Activated naive CD4-positive, alpha-beta T cell (primary cell): ENCODE measurements at places on chromosomes 6 and 20.

DNA sequence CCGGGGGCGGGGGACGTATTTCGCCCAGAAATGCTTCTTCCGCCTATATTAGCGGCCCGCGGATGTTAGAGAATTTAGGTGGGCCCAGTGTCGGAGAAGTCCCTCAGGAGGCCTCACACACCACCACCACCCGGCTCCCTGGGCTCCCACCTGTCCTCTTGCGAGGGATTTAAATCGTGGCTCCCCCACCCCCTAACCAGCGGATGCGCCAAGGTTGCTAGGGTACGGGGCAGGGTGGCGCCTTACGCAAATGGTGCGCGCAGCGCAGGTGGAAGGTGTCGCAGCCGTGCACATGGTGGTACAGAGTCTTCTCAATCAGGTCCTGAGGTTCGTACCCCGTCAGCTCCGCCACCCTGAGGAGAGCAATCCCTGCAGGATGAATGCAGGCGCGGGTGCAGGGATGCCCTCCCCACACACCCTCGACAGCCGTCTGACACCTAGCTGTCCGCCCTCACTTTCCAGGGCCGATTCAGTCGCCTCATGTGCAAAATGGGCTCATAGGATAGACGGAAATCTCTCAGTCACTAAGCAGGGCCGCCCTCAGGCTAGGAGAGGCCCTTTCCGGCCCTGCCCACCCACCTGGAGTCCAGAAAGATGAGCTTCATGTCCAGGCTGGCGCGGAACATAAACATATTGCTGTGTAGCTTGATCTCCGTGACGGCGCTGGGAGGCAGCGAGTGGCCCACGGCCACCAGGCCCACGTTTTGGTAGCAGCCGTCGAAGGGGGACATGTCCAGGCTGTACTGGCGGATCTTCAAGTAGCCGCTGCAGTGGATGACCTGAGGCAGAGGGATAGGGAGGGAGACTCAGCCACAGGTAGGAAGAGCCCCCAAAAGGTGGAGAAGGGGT is 16.6 kb downstream of the SIM1 start:
- DNase-seq, result no peak

- no peak for DNase-seq
These were observed 118.6 kb upstream of the ADGRF1 start for GRCh38 chr6:47160702-47161101.

- DNase-seq, result no peak
These were observed 21.5 kb downstream of the GSTA3 start for GRCh38 chr6:52887910-52888524.

DNA sequence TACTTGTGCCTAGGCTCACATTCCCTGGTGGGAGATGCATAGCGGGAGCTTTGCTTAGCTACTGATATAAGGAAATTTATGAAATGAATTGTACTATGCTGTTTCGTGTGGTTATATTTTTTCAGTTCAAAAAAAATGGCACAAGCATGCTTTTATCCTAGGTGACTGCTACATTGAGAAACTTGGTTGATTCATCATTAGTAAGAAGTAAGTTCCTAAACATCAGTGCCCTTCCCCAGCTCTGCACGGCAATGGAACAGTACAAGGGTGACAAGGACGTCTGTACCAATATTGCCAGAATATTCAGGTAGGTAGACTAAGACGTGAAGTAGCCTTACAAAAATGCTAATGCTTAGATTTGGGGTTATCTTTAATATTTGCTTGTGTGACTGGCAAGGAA is 79.7 kb downstream of the ARMC2 start:
- DNase-seq, result no peak

- no peak for DNase-seq
These were observed 10.4 kb upstream of the TRIB3 start for GRCh38 chr20:370151-370600.

DNA sequence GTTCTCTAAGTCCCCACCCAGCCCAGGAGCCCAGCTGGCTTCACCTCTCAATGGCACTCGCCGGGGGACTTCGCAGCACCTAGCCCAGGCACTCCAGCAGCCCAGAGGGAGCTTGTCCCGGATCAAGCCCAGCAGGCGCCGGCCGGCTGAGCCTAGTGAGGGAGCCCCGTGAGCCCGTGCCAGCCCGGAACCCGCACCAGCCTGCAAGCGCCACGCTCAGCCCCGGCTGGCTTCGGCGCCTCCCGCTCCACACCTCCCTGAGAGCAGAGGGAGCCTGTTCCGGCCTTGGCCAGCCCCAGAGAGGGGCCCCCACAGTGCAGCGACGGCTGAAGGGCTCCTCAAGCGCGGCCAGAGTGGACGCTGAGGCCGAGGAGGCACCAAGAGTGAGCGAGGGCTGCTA is 27.1 kb upstream of the PPP1R14C start:
- DNase-seq, result no peak

DNA sequence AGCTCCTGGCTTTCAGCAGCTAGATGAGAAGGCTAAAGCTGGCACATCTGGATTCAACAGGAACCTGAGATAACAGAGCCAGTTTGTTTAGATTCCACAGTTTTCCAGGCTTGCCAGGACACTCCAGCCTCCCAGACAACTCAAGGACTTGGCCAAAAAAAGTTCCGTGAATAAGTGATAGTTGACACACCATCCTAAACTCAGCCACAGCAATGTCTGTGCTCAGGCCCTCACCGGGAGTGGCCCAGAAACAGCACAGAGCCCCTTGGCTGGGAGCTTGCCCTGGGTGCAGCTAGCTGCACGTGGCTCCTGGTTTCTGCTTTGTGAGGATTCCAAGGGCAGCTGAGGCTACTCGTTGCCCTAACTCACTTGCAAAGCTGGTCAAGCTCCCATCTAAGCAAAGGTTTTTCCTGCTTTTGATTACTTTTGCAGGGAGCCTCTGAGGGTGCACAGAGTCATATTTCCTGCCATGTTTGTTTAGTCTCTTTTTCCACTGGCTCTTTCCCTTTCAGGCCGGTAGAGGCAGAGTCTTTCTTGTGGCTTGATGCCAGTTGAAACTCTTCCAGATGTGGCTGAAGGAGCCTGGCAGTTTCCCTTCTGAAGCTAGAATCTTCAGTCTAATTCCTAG is 118.3 kb upstream of the ECI2 start:
- DNase-seq, result no peak

GRCh38 chr6:118299457-118299856 is 248.6 kb upstream of the PLN start:
- DNase-seq, result no peak

GRCh38 chr6:170294298-170294730 is 3.4 kb upstream of the DLL1 start:
- DNase-seq, result no peak

DNA sequence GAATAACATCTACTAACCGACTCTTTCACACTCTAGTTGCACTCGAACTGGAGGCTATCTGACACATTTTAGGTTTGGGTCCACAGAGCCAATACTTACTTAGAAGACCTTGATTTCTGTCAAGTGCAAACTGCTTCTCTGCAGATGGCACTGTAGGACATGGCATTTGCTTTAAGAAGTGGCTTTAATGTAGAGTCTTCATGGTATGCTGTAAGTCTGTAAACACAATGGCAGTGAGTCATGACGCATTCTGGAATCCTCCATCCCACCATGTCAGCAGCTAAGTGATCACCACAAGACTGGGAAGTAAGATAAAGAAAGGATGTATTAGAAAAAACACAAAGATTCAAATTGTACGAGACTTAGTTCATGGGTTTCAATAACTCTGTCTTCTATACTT is 377.0 kb upstream of the NOX3 start:
- no peak for DNase-seq

DNA sequence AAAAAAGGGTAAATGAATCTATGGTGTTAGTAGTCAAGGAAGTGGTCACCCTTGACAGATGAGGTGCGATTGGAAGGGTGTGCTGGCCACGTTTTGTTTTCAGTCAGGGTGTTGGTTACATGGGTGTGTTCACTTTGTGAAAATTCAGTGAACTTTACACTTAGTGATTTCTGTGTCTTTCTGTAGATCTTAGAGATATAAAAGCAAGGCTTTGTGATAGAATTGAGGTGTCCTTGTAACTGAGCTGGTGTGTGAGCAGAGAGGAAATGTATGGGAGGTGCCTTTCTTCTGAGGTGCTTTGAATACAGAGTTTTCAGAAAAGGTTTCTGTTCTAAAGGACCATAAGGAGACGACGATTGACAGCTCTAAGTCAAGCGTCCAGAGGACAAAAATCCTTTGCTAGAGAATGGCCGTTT is 90.5 kb downstream of the SAMD3 start:
- DNase-seq, result no peak

DNA sequence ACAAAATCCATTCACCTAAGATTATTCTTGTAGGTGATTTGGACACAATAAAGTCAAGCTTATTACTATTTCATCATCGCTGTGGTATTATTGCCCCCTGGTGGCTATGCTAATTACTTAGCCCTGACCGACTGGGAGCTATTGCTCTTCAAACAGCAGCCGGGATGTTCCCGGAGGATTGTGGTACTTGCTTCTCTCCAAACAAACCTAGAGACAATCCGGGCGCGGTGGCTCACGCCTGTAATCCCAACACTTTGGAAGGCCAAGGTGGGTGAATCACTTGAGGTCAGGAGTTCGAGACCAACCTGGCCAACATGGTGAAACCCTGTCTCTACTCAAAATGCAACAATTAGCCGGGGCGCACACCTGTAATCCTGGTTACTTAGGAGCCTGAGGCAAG is 15.4 kb upstream of the STMND1 start:
- no peak for DNase-seq

DNA sequence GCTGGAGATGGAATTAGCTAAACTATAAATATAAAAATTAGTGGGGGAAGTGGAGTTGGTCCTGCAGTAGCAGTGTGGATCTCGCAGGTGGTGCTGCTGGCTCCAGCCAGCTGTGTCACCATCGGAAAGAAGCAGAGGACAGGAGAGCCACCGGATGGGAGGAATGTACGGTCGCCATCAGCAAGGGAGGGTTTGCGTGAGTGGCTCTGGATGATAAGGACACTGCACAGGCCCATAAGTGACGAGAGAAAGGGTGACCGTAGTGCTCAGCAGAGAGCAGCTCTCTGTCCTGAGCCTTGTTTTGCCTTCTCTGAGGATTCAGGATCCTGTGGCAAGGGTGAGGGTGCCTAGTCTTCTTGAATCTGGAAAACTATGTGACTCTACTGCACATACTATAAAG is 378.7 kb downstream of the ZFAND3 start:
- no peak for DNase-seq

DNA sequence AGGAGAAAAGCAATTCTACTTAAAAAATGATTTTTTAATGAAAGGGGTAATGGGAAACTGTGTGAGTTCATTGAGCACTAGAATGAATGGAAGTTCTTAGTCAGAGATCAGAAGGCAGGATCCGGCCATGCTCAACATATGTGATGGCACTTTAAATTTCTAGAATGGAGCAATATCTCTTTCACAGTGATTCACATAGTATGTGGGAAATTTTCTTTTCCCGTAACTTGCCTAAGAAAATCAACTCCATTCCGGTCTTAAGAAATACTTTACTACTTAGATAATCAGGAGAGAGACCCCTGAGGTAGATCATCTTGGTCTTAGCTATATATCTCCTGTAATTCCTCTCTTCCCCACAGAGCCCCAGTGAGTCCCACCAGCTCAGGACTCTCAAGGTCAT is 131.8 kb downstream of the SCML4 start:
- DNase-seq, result no peak

DNA sequence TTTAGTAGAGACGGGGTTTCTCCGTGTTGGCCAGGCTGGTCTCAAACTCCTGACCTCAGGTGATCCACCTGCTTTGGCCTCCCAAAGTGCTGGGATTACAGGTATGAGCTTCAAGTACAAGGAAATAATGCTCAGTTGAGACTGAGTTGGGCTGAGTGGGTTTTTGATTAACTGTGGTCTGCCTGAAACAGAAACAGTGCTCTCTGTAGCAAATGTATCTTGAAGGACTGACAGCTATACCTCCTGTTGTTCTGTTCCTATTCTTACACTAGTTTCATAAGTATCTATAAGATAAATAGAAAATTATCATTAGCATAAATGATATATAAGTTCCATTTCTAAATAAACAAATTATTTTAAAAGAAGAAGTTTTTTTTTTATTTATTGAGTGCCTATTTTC is 142.8 kb upstream of the PTPRK start:
- DNase-seq, result no peak

DNA sequence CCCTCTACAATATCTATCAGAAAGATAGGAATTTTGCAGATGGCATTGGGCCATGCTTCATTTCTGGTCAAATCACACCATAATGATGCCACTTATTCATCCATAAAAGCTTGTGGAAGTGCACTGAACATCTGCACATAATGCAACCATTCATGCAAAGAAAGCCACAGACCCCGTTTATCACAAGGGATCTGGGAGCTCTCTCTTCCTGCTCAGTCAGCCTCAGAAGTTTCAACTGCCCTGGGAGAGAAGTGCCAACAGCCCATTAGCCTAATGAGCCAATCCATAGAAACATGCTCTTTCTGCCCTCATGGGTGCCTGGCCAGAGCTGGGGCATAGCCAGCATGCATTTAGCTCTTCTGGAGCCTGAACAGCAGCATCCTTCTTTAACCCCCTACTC is 85.8 kb downstream of the SLC35F1 start:
- no peak for DNase-seq

GRCh38 chr6:11847515-11848345 is 69.1 kb upstream of the ADTRP start:
- DNase-seq, result no peak

DNA sequence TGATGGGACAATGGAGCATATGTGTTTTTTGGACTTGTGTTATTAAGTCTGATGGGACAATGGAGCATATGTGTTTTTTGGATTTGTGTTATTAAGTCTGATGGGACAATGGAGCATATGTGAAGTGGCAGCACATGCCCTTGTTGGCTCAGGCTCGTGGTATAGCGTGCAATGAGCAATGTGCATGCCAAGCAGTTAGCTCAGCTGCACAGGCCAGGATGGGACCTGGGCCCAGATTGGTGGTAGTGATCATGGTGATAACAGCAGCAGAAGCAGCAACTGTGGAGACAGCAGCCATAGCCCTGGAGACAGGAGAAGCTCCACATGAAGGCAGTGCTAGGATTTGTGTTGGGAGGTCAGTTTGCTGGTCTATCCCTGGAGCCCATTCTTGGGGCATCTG is 61.1 kb downstream of the IL20RA start:
- DNase-seq, result no peak

DNA sequence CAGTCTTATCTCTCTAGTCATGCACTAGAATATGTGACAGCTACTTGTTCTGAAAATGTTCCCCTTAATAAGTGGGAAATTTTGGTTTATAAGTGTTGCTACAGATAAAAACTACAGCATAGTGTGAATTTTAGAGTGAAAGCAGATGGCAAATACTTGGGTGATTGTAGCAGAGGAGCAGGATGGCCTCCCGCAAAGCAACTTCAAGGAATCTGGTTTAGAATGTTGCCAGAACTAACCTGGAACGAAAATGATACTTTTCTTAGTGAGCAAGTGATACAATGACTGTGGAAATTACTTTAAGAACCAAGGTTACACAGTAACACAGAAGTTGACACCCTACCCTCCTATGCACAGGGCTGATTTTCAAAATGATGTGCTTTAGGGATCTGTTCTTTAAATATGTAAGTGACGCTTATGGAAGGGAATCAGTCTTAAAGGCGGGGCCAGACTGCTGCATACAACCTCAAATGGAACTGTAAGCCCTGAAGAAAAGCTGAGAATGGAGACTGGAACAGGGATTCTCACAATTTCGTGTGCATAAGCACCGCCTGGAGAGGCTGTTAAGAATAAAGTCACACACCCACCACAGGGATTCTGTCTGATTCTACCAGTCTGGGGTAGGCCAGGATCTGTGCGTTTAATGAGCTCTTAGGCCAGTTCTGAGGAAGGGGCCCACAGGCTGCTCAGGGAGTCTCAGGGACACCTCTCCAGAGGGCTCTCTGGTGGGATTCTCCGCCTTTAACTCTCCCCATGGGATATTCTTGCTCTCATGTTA is 97.9 kb downstream of the FYN start:
- no peak for DNase-seq
